Ecto neural progenitor cell (in vitro differentiated cells): ENCODE measurements at places on chromosomes 11 and 22.
A peak's percentile ranks its signal among the peaks of the same experiment; 100 is the strongest.

DNA sequence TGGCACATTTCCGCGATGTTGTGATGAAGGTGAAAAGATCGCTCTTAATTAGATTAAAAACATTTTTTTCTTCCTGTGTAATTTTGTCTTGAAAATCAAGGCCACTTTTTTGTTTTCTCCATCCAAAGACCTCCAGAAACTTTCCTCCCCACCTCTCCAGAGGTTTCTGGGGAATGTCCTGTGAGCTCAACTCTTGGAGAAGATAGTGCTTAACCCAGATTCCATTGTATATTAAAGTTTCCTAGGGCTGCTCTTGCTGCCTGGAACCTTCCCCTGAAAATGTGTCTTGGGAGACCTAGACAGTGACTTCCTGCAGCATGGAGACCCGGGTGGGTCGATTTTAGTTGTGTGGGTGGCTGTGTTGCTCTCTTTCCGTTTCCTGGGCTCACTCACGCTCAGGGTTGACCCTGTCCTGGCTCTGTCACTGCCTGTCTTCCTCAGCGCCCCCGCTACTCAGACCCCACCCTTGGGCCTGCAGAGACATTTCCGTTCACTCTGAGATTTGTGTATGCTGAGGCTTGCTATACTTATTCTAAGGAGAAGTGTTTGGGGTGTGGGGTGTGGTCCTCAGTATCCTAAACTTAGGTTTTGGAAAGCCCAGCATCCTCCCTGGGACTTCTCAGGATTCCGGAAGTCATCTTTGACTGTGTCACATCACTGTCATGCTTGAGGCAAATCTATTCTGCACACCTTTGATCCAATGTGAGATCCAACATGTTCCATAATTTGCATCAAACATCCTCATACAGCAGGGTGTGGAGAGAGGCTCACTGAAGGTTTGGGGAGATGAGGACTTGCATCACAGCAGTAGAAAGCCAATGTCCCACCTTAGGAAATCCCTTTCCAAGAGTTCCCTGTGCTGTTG is 47.2 kb downstream of the KCNQ1OT1 start:
- no peak for DNase-seq

- peak; percentile 43 for DNase-seq
These were observed 4.5 kb upstream of the MUC5B start for GRCh38 chr11:1218256-1218787.

DNA sequence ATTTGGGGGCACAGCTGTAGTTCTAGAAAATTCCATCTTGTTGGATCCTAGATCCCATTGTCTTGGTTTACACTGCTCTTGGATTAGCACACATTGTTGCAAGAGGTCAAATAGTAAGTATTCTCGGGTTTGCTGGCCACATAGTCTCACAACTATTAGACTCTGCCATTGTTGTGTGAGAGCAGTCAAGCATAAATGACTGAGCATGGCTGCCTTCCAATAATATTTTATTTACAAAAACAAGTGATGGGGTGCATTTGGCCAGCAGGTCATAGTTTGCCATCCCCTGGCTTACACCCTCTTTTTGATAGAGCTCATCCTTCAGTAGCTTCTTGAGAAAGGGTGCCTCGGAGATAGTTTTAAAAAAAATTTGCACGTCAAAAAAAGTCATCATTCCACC is 77.9 kb upstream of the ALX4 start:
- DNase-seq = no peak

- no peak for DNase-seq
These were observed 39.5 kb upstream of the EP300 start for GRCh38 chr22:41052661-41053490.

- peak; percentile 88 for DNase-seq
These were observed 12.7 kb upstream of the ARHGEF17 start for GRCh38 chr11:73295241-73295995.

DNA sequence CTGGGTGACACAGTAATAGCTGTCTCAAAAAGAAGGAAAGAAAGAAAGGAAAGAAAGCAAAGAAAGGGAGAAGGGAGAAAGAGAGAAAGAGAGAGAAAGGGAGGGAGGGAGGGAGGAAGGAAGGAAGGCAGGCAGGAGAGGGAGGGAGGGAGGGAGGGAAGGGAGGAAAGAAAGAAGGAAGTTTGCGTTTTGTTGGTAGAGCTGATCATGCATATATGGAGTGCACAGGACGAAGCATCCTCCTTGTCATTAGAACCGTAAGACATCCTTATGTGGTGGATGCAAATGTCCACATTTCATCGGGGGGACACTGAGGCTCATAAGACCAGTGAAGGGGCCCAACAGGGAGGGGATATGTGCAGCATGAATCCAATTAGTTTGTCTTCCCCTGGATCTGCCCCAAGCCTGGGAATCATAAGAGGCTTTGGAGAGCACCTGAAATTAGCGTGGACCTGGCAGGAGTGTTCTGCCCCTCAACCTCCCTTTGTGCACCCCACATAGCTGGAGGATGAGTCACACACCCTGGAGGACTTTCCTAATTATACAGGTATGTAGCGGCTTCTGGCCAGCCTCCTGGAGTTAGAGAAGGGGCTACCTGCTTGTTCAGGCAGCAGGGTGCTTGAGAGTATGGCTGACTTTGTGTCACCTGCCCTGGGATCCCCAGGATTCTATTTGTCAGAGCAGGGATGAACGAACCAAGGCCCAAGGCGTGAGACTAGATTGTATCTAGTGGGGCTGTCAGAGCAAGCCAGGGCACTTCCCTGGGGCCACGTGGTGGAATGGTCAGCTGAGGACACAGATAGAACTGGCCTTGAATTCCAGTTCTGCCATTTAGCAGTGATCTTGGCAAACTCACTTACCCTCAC is 119.7 kb upstream of the CD82 start:
- no peak for DNase-seq

GRCh38 chr22:36366291-36366708 is 21.5 kb downstream of the MYH9 start:
- no peak for DNase-seq

- DNase-seq = no peak
These were observed 77.5 kb upstream of the MYOD1 start for GRCh38 chr11:17641792-17642350.

GRCh38 chr11:19811380-19811779 is 98.7 kb downstream of the NAV2 start:
- no peak for DNase-seq

DNA sequence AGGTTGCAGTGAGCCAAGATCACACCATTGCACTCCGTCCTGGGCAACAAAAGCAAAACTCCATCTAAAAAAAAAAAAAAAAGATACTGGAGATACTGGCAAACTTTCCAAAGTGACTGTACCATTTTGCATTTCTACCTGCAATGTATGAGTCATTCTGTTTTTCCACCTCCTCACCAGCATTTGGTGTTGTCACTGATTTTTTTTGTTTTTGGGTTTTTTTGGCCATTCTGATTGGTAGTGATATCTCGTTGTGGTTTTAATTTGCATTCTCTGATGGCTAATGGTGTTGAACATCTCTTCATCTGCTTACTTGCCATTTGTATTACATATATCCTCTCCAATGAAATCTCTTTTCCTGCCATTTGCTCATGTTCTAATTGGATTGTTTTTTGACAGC is 12.0 kb upstream of the RBX1 start:
- DNase-seq = no peak

GRCh38 chr11:125110506-125110905 is 920 bp downstream of the TMEM218 start:
- no peak for DNase-seq

- DNase-seq = peak; percentile 33
These were observed 32.9 kb downstream of the LRRC32 start for GRCh38 chr11:76637491-76638269.

DNA sequence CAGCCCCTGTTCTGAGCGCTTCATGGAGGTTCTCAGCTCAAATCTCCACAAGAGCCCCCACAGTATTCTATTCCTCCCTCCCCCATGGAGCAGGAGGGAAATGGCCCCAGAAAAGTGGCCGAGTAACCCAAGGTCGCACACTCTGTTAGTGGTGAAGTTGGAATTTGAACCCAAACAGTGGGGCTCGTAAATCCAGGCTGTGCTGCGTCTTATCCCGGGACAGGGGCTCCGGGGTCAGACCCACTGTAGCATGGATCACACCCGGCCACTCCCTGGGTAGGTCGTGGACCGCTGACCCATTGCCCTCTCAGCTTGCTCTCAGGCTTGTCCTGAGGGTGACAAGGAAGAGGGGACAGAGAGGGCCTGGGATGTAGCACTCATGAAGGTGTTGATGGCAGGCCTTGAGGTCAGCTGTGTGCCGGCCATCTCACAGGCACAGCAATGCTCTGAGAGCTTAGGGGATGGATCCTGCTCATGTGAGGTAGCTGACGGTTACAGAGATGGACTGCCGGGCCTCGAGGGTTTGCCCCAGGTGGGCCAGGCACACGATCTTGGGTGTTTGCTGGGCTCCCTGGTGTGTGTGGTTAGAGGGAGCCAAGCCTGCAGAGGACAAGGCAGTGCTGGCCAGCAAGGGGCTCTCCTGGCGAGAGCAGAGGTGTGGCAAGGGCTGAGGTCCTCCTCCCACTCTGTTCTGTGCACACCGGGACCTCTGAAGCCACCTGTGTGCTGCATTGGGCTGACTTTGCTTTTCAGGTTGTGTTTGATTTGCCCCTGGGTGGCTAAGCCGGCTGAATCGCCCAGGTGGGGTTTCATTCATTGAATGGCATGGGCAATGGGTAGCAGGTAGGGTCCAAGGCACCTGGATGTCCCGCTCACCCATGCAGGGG is 2.3 kb upstream of the FGF19 start:
- DNase-seq = no peak

DNA sequence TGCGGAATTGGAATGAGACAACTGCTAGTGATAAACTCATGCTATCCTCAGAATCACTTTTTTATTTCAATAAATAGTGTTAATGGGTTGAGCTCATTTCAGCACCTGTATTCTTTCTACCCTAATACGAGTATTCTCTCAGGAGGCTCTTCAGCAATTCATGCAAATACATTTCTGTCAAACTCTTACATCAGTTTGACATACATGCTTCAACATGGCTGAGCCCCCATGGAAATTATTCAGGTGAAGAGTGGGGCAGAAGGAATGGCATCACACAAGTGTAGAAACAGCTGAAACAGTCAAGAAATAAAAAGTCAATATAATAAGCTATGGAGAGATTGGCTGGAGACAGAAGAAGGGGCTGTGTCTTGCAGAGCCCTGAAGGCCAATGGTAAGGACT is 77.8 kb upstream of the SNX19 start:
- DNase-seq = no peak

- no peak for DNase-seq
These were observed 42.3 kb downstream of the SYTL2 start for GRCh38 chr11:85768473-85769146.

GRCh38 chr11:31529701-31530100 is 20.1 kb downstream of the ELP4 start:
- DNase-seq = no peak

DNA sequence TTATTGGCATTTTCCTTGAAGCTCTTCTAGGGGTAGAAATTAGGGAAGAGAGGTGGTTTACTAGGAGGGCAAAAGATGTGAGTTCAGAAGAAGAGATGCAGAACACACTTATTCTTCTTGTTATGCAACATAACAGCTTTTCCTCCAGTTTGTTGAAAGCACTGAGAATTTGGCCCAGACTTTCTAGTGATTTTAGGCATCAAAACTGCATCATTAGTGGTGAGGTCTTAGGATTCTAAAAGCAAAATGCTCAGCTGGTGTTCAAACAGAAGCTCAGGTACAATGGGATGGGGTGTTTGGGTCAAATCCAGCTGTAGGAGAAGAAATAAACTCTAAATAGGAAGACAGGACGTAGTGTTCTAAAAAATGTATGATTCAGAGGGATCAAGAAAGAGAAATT is 221.1 kb downstream of the OPCML start:
- no peak for DNase-seq

- DNase-seq = no peak
These were observed 73.7 kb downstream of the RTL6 start for GRCh38 chr22:44424359-44424682.

DNA sequence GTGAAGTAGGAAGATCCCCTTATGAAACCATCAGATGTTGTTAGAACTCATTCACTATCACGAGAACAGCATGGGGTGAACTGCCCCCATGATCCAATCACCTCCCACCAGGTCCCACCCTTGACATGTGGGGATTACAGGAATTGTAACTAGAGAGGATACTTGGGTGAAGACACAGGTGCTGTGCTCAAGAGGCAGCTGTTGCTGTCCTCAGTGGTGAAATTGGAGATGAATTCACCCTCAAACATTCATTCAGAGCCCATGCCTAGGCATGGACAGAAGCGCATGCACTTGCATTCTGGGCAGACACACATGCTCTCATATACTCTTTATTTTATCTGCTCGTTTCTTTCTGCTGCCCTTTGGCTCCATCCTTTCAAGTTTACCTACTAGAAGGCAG is 385.0 kb downstream of the INSC start:
- DNase-seq = no peak

DNA sequence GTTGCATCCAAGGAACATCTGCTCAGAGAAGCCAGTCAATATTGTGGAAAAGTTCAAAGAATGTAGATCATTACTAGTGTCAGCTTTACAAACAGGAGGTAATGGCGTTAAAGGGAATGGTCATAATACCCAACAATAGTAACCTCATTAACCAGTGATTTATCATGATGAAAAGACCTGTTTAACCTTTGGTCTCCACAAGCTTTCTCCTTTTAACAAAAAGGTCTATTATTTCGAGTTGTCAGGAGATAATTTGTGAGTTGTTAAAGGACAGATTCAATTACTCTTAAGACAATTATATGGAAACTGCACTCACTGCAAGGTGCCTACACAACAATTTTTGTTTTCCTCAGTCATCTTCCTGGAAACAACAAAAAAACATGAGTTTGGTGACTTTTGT is 73.8 kb upstream of the HTATIP2 start:
- DNase-seq = no peak

GRCh38 chr11:78828676-78829075 is 254.0 kb upstream of the NARS2 start:
- no peak for DNase-seq

- DNase-seq = no peak
These were observed 94.4 kb downstream of the SCN3B start for GRCh38 chr11:123560006-123560405.

DNA sequence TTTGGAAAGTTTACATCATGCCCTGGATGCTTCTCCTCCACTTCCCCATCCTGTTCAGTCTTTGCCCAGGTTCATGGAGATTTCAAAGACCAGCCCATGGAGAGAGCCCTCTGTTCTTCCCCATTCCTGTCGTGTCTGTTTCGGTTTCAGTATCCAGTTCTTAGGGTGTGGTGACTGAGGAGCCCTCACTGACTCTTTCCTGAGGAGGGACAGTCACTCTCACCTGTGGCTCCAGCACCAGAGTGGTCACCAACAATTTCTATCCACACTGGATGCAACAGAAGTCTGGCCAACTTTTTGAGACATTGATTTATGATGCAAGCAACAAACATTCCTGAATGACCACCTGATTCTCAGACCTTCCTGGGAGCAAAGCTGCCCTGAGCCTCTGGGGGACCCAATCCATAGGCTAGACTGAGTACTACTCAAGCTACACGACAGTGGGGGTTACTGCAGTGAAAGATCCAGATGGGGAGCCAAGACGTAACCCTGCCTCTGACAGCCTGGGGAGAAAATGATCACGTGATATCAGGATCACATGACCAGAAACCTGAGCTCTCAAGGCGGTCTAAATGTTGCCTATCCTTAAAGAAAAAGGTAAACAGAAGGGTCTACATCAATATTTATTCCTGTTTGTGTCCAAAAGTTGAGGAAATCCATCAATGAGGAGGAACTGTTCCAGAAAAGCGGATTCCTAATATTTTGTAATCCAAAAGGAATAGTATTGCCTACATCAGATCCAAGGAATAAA is 76.2 kb upstream of the VPREB1 start:
- no peak for DNase-seq

GRCh38 chr11:40204228-40204627 is 1255.2 kb downstream of the LRRC4C start:
- DNase-seq = no peak
